ENCODE measurements at places on chromosomes 2 and 18.

DNA sequence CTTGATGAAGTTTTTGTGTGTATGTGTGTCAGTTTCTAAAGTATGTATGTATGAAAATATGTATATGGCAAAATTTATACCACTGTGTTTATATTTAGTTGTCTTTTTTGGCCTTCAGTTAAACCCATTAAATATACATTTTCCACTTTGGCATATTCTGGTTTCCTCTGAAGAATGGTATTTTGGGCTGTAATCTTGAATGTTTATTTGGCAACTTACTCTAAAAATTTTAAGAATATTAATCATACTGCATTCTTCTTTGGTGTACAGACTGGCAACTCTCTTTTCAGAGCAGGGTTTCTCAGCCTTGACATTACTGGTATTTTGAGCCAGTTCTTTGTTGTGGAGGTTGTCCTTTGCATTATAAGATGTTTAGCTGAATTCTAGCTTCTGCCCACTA is 27.9 kb upstream of the CCBE1 start:
- peak; percentile 45 for DNase-seq

DNA sequence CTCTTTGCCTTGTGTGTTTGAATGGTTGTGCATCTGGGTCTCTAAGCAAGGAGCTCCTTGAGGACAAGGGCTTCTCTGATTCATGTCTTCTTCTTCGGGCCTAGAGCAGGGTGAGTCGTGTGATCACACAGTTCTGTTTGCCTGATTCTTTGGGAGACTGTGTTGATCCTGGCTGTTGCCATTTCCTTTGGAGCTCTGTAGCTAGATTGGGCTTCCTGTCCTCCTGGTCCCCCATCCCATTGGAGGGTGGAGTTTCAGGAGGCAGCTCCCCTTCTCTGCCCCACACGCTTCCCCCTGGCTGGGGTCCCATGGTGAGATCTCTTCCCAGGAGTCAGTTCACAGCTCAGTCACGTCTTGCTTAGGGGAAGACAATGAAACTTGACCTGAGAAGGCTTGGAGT is 92.8 kb downstream of the TRIB2 start:
- DNase-seq = no peak

- DNase-seq = peak; percentile 22
Observed at GRCh38 chr2:229130522-229130921, 140.6 kb downstream of the PID1 start.

DNA sequence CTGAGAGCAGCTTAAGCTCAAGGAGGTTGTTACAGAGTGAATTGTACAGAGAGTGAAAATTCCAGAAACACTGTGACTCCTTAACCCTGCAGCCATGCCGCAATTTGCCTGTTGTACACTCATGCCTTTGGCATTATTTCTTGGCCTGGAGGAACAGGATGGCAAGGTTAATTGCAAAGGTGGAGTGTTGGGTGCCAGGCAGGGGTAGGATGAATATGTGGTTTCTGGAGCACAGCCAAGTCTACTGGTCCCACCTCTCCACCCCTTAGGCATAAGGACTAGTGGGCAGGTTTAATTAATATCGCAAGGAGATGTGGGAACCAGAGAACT is 250.2 kb downstream of the LRRTM1 start:
- DNase-seq = peak; percentile 16

DNA sequence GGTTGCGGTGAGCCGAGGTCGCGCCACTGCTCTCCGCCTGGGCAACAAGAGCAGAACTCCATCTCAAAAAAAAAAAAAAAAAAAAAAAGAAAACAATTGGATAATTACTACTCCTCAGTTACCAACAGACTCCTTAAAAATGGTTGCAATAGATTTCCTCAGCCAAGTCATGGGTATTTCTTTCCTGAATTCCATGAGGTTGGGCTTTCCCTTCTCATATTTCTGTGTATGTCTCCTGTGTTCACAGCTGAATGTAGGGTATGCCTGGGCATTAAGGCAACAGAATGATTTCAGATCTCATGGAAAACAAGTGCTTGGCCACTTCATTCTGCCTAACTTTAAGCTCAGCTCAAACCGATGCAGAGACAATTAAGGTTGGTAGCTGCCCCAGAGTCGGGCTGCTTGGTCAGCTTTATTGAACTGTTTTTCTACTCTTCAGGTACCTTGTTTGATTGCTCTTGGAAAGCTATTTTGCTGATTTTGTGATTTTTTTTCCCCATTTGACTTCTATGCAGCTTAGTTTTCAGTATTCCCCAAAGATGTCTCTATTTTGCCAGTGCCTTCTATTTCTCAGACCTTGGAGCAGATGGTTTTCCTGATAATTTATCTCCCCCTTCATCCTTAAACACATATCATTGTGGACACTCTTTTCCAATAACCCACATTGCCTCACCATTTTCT is 24.8 kb downstream of the KIF5C start:
- DNase-seq = no peak

GRCh38 chr2:37632310-37632709 is 39.1 kb downstream of the CDC42EP3 start:
- DNase-seq = no peak

GRCh38 chr2:214543386-214543955 is 132.6 kb downstream of the VWC2L start:
- peak; percentile 55 for DNase-seq

DNA sequence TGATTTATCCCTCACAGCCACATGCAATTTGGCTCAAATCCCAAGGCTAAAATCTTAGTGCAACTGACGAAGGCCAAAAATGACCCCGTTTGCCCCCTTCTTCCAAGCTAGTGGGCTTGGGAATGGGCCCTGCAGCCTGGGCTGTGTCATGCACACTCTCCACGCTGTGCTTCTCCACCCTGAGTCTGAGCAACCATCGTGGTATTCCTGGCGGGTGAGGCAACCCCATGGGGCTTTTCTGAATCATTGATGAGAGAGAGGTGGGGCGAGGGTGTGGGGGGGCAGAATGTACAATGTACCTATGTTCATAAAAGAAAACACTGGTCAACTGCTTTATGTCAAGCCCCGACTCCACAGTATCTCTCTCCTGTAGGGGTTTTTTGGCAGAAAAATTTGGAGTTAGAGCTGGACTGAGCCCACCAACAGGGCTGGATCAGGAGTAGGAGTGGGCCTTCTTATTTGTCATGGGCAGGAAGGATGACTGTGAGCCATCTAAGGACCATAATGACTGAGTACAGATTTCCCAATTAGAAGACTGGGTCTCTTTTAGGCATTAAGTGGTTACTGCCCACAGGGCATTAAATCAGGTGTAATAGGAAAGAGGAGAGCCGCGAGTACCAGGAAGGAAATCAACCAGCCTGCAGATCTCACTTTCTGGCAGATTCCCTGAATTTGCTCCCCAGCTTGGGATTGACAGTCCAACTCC is 8.9 kb downstream of the SULT1C2 start:
- peak; percentile 72 for DNase-seq

GRCh38 chr2:41116106-41116797 is 664.4 kb upstream of the SLC8A1 start:
- DNase-seq = no peak

GRCh38 chr2:228768818-228769217 is 502.3 kb downstream of the PID1 start:
- DNase-seq = peak; percentile 83

DNA sequence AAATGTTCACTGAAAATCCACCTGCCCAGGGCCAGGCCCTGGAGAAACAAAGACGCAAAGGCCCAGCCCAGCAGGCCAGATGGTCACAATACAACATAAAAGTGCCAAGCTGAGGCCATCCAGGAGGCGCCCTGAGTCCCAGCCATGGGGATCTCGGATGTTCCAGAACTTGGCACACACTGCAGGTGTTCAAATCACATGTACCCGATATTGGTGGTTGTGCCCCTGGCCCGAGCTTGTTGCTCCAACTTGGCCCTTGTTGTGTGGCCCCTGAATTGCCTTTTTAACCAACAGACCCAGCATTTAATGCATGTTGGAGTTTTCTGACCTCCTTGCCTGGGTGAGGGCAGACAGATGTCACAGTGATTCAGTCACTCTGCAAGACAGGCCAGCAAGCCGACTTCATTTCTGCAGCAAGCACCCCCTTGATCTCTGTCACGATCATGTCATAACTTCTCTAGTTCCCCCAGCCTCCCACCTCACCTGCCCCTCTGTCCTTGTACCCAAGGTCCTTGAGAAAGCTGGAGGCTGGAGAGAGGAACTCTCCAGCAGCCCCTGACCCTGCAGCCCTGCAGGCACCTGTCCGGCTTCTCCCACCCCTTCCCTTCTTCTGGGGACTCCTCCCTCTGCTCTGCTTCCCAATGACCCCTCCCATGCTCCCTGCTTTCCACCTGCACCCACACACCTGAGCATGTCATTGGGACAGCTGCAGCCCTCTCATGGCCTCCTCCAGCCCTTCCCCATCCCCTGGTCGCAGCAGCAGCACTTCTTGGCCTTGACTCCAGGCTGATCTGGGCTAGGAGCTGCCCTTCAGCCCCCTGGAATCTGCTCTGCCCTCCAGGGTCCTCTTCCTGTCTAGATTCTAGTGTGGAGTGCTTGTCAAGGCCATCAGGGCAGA is 9.1 kb downstream of the NGEF start:
- no peak for DNase-seq

DNA sequence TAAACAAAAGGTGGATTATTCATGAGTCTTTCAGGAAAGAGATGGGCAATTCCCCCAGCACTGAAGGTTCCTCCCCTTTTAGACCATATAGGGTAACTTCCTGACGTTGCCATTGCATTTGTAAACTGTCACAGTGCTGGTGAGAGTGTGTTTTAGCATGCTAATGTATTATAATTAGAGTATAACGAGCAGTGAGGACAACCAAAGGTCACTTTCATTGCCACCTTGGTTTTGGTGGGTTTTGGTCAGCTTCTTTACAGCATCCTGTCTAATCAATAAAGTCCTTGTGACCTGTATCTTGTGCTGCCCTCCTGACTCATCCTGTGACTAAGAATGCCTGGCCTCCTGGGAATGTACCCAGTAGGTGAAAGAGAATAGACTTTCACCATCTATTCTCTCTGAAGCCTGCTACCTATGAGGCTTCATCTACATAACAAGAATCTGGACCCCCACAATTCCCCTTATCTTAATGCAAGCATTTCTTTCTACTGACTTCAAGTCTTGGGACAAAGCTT is 148.7 kb downstream of the CABLES1 start:
- peak; percentile 41 for DNase-seq

DNA sequence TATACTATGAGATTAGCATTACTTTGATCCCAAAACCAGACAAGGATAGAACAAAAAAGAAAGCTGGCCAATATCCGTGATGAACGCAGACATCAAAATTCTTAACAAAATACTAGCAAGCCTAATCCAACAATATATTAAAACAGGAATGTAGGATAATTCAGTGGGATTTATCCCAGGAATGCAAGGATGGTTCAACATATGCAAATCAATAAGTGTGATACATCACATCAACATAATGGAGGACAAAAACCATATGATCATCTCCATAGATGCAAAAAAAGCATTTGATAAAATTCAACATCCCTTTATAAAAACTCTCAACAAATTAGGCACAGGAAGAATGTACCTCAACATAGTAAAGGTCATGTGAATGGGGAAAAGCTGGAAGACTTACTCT is 158.5 kb downstream of the KCNE4 start:
- DNase-seq = no peak

GRCh38 chr18:34838669-34839068 is 128.6 kb downstream of the DTNA start:
- no peak for DNase-seq

DNA sequence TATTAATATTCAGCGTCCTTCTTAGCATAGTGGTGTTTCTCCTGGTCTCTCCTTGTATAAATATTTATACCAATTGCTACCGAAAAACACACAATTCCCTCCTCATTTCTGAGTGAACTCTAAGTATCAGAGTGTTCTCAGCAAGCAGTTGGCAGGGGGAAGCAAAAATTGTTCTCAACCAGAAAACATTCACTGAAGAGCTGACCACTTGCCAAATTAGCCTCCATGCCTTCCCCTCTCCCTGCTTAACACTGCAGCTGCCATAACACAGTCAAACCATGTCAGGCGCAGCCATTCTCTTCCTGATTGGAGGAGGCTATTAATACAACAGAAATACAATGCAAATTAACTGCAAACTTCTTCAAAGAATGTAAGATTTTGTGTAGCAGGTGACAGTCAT is 105.0 kb downstream of the COL6A3 start:
- DNase-seq = no peak

DNA sequence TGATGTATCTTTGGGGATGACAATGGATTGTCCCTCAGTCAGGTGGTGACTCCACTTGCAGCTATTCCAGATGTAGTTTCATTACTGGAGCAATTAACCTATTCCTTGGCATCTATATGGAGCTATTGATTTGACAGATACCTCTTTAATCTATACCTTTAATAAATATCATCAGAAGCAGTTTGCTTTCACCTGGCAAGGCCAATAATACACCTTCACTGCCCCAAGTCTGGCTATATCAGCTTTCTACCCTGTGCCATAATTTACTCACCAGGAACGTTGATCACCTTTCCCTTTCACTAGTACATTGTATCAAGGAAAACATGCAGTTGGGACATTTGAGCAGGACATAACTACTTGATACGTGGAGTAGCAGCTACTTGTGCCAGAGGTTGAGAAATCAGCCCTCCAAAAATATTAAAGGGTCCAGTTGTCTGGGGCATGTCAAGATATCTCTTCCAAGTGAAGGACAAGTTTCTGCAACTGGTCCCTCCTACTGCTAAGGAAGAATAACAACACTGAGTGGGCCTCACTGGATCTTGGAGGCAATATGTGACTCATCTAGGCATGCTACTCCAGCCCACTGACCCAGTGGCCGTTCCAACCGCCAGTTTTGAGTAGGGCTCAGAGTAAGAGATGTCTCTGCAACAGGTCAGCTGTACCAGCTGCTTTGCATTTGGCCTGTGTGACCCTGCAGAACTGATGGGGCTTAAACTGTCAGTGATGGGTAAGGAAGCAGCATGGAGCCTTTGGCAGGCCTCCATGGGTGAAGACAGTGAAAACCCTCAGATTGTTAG is 67.0 kb downstream of the PSMG2 start:
- DNase-seq = no peak

- DNase-seq = peak; percentile 17
Observed at GRCh38 chr18:69491576-69491975, 90.9 kb downstream of the DOK6 start.

DNA sequence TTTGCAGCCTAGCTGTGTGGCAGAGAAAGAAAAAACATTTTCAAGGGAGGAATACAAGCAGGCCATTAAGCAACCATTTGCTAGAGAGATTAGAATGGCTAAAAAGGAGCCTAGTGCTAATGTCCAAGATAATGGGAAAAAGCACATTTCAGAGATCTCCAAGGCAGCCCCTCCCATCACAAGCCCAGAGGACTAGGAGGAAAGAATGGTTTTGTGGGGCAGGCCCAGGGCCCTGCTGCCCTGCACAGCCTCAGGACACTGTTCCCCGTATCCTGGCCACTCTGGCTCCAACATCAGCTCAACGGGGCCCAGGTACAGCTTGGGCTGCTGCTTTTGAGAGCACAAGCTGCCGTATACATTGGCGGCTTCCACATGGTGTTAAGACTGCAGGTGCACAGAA is 16.5 kb upstream of the GBX2 start:
- DNase-seq = no peak

GRCh38 chr2:190720691-190721090 is 71.8 kb downstream of the NAB1 start:
- DNase-seq = no peak

DNA sequence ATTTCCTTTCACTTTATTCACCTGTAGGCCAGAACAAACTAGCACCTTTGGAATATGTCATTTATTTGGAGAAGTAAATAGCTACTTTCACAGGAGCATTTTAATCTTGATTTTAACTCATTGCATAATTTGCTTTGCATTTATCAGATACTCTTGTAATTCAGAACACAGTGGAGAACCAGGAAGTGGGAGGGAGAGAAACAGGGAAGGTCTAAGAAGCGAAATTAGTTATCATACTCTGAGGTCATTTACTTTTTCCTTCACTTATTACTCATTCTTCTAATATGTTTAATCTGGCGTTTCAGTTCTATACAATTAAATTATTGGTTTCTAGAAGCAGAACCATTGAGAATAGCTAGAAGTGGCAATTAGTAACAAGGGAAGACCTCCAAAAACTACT is 20.7 kb downstream of the RBM44 start:
- DNase-seq = no peak
